ENCODE measurements at places on chromosomes 7 and 10.

GRCh38 chr7:76428149-76428823 lies 3.5 kb downstream of the ZP3 start:
- no peak for DNase-seq

GRCh38 chr7:127959770-127960169 lies 71.5 kb downstream of the LRRC4 start:
- DNase-seq: no peak

DNA sequence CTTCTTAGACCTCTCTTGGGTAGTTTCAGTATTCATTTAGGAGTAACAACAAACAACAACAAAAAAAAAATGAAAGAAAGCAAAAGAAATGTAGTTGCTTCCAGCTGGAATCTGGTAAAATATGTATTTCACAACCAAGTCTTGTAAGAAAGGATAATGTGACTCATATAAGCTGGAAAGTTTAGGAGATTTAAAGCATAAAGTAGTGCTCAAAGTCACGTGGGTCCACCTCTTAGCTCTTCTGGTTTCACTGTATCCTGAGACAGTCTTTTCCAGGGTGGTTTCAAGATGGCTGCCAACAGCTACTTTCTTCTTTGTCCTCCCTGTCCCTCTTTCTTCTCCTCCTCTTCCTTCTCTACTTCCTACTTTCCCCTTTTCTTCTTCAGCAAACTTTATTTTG lies 69.5 kb upstream of the CDK13 start:
- DNase-seq: peak; percentile 61

DNA sequence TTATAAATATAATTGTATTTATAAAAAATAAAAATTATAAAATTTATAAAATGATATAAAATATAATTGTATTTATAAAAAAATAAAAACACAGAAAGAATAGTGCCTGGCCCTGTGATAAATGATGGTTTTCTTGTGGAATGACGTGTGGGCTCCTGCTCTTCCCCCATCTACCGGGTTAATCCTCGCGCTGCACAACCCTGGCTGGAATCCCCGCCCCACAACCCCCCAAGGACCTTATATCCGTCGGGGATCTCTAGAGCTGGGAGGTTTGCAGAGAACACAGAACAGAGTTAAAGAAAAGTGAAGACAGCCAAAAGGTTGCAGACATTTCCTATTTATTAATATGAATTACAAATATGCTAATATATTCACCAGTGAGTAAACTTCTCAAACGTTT lies 95.4 kb upstream of the NPS start:
- no peak for DNase-seq

GRCh38 chr7:54543051-54543488 lies 895 bp downstream of the VSTM2A start:
- peak; percentile 18 for DNase-seq

DNA sequence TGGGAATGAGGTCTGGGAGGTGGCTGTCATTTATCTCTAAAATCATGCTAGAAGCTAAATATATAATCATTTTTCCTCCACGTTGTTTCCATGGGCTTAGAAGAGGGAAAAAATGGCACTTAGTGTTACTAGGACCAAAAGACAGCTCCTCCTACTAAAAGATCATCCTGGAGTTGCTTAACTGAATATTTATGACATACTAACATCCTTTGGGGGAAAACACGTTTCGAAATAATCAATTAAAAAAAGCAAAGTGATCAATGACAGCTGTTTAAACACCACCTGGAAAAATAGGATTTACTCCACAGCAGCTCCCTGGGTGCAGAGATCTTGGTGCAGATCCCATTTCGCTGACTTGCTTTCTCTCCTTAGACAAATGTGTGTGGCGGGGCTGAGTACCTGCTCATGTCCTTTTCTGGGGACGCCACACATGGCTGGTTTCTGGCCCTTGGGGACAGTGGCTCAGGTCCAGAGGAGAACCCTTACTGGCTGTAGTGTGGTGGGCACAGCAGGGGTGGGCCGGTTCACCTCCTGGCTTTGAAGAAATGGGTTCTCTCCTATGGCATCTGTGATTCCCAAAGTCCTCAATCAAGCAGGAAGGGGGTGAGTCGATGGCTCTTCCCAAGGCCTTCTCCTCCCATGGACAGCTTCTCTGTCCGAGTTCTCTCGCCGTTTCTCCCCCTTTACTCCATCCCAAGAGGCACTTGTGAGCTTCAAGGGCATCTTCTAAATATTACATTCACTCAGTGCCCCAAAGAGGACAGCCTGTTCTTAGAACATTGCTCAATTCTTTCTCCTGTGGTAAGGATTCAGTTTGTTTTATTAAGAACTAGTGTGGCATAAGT lies 156.4 kb upstream of the KLF14 start:
- peak; percentile 81 for DNase-seq
